ENCODE measurements at places on chromosomes 1 and 21.

DNA sequence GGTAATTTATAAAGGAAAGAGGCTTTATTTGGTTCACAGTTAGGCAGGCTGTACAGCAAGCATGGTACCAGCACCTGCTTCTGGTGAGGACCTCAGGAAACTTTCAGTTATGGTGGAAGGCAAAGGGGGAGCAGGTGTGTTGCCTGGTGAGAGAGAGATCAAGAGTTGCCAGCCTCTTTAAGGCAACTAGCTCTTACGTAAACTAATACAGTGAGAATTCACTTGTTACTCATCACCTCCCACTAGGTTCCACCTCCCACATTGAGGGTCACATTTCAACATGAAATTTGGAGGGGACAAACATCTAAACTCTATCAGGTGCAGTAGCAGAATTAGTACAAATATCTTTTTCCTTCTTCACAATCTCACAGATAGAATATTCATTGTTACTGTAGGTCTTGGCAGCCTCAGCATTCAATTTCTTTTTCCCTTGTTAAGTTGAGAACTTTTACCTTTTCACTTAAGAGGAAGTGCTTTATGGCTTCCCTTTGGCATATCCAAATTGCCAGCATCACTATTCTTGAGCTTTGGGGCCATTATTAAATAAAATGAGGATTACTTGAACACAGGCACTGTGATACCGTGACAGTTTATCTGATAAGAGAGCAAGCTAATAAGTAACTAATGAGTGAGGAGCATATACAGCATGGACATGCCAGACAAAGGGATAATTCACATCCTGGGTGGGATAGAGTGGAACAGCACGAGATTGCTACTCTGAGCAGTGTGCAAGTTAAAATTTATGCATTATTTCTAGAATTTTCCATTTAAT lies 48.4 kb downstream of the MAGI3 start:
- no peak overlapping the region for H3K4me3 ChIP-seq
- no peaks in the 10 kb centered on the region for H3K4me1 ChIP-seq
- peaks cover 3% of the 10 kb centered on the region for H3K27me3 ChIP-seq
- no peaks in the 10 kb centered on the region for H3K36me3 ChIP-seq
- DNase-seq, result no peak
- no peak overlapping the region for H3K27ac ChIP-seq

DNA sequence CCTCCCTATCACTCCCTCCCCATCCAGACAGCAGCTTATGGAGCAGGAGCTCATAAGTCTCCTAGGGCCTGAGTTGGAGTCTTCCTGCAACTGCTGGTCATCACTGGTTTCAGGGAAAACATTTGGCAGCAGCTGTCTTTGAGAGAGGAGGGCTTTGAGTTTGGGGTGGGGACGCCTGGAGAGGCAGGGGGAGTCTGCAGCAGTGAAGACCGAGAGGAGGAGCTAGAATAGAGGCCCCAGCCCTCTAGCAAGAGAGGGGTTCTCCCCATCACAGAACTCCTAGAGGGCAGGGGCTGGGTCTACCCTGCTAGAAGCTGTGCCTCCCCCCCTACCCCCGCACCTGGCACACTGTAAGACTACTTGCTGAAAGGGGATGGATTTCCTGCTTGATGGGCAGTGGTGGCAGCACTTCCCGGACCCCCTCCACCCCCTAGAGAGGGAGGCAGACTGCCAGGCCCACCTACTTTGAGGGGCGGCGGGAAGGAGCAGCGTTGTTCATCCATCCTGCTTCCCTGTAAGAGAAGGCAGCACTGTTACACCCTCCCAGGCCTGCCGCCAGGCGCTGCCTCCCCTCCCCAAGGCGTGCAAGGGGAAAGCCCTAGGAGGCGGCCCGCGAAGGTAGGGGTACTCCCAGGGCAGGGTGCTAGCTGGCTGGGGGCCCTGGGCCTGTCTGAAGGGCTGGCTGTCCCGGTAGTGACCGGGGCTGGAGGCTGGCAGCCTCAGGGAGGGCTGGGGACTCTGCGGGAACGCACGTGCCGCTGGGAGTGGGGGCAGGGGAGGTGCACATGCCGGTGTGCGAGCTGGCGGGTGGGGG lies 50.4 kb downstream of the RAP1GAP start:
- H3K4me1 ChIP-seq, result no peaks in the 10 kb centered on the region
- DNase-seq, result no peak

DNA sequence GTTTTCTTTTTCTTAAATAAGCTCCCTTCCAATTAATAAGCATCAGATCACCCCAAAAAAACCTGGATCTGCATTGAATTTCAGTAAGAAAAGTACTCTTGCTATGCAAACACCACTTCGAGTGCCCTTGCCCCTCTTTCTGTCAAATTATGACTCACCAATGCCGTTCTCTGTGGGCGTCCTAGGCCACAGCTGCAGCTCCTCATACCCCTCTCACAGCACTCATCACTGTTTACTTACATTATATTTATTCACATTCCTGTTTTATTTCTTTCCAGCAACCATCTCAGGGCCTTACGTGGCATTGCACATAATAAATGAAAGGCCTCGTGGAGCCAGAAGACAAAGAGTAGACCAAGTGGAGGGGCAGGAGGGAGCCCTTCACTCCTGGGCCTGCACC lies 99.1 kb upstream of the CTTNBP2NL start:
- no peak overlapping the region for H3K4me3 ChIP-seq
- peak; percentile 13 for DNase-seq
- no peak overlapping the region for H3K27ac ChIP-seq
- peaks cover 10% of the 10 kb centered on the region for H3K27me3 ChIP-seq
- H3K4me1 ChIP-seq, result no peaks in the 10 kb centered on the region
- no peaks in the 10 kb centered on the region for H3K36me3 ChIP-seq

DNA sequence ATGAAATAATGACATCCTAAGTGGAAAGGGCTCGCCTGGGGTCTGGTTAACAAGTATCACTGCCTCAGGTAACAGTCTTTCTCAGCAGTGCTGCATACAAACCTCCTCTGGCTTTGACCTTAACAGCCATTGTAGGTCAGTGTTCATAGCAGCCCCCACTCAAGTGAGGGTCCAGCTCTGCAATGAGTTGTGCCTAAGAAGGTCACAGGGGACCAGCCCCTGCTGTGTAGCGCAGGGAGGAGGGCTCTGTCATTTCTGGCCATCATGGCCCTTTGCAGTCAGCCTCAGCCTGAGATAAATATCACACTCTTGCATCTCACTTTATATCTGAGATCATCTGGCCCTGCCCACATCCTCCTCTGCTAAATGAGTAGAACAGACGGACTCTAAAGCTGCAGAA lies 18.1 kb upstream of the MYSM1 start:
- H3K4me1 ChIP-seq, result peaks cover 18% of the 10 kb centered on the region
- no peak overlapping the region for H3K4me3 ChIP-seq
- H3K27me3 ChIP-seq, result no peaks in the 10 kb centered on the region
- DNase-seq, result peak; percentile 67
- no peaks in the 10 kb centered on the region for H3K36me3 ChIP-seq

GRCh38 chr1:179146911-179147310 lies 65.0 kb downstream of the TOR3A start:
- no peak overlapping the region for H3K4me3 ChIP-seq
- H3K27me3 ChIP-seq, result no peaks in the 10 kb centered on the region
- peaks cover 10% of the 10 kb centered on the region for H3K36me3 ChIP-seq
- no peak for DNase-seq

DNA sequence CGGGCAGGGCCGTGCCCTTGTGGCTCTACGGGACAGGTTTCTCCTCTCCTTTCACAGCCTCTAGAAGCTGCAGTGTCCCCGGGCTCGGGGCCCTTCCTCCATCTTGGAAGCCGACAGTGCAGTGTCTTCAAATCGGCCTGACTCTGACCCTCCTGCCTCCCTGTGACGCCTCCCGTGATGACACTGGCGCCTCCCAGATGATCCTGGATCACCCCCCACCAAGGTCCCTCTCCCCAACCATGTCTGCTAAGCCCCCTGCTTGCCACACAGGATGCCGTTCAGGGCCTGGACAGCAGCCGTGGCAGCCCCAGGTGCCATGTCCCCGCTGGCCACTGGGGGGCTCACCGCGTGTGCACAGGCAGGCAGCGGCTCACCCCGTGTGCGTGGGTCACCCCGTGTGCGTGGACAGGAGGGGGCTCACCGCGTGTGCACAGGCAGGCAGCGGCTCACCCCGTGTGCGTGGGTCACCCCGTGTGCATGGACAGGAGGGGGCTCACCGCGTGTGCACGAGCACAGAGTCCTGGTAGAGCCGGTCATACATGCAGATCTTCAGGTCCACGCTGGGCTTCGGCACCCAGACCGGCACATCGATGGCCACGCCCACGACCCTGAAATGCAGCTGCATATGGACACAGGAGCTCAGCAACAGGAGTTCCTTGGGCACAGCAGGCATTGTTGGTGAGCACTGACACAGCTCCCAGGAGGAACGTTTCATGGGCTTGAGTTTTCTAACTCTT lies 24.9 kb upstream of the TMEM52 start:
- no peak overlapping the region for H3K27ac ChIP-seq
- peaks cover 3% of the 10 kb centered on the region for H3K4me1 ChIP-seq
- H3K4me3 ChIP-seq, result no peak overlapping the region
- DNase-seq, result peak; percentile 75

DNA sequence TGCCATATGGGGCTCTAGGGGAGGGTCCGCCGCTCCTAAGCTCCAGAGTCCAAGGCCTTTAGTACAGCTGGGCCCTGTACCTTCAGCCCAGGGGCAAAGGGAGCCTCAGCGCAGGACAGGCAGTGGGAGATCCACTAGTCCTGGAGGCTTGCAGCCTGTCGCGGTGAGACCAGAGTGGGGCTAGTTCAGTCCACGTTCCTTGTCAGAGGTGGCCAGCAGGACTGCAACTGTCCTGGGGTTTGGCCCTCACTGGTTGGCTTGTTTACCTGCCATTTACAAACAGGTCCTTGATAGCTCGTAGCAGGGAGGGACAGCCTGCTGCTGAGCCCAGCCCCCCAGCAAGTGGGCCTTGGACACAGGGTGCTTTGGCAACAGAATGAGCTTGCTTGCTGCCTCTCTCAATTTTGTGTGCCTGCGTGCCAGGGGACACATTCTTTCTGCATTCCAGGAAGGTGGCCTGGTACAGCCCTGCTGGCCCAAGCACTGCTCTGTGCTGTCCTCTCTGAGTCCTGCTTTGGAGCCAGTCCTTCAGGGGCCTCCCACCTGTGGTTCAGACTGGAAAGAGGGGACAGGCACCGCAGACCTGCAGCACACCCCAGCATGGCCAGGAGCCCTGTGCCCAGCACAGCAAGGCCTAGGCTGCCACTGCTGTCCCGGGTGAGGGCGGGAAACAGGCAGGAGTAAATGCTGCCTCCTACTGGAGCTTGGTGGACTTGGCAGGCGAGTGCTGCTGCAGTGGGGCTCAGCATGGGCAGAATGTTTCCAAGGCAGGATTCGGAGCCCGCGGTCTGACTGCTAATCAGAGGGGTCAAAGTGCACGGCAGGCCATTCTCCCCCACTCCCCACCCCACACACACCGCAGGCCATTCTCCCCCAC lies 15.2 kb downstream of the H6PD start:
- H3K36me3 ChIP-seq, result peaks cover 3% of the 10 kb centered on the region
- H3K4me1 ChIP-seq, result peaks cover 3% of the 10 kb centered on the region
- DNase-seq, result peak; percentile 60
- H3K27ac ChIP-seq, result no peak overlapping the region
- H3K27me3 ChIP-seq, result no peaks in the 10 kb centered on the region

GRCh38 chr1:51222136-51222787 lies 13.8 kb upstream of the RNF11 start:
- no peak overlapping the region for H3K27ac ChIP-seq
- H3K4me1 ChIP-seq, result peaks cover 5% of the 10 kb centered on the region
- peak; percentile 9 for DNase-seq
- H3K4me3 ChIP-seq, result no peak overlapping the region
- H3K27me3 ChIP-seq, result peaks cover 3% of the 10 kb centered on the region

- no peaks in the 10 kb centered on the region for H3K4me1 ChIP-seq
- DNase-seq, result no peak
- H3K27me3 ChIP-seq, result no peaks in the 10 kb centered on the region
- no peaks in the 10 kb centered on the region for H3K36me3 ChIP-seq
- H3K4me3 ChIP-seq, result no peak overlapping the region
These were observed 306.6 kb downstream of the CTH start for GRCh38 chr1:70717656-70718055.

DNA sequence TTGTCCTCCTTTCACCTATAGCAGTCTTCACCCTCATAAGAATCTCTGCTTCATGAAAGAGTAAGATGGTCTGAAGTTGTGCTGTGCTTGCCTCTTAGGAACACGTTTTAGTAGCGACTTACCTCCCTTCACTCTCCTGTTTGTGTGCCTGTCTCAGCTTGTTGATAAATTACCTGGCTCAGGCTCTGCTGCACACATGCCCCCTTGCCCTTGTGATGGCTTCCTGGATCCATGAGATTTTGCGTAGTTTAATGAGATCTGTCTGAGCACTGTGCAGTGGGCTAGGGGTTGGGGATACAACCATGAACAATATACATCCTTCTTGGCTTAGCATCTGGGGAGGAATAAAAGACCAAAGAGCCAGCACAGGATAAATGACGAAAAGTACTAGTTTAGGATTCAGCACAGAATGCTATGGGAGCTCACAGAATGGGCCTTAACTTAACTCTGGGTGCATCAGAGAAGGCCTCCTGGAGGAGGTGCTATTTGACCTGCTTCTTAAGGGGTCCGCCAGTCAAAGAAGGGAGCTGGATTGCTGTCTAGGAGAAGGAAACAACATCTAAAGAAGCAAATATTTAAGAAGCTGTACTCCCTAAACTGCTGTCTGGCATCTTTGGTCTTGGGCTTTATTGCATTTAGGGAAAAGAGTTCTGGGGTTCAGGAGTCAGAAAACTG lies 175.7 kb upstream of the PLXNA2 start:
- H3K4me1 ChIP-seq, result no peaks in the 10 kb centered on the region
- no peak overlapping the region for H3K27ac ChIP-seq
- no peak overlapping the region for H3K4me3 ChIP-seq
- H3K36me3 ChIP-seq, result no peaks in the 10 kb centered on the region
- DNase-seq, result no peak
- peaks cover 10% of the 10 kb centered on the region for H3K27me3 ChIP-seq

- DNase-seq, result no peak
- H3K4me1 ChIP-seq, result no peaks in the 10 kb centered on the region
- H3K27me3 ChIP-seq, result no peaks in the 10 kb centered on the region
- no peak overlapping the region for H3K27ac ChIP-seq
- H3K36me3 ChIP-seq, result no peaks in the 10 kb centered on the region
- no peak overlapping the region for H3K4me3 ChIP-seq
These were observed 167.7 kb downstream of the PLPP3 start for GRCh38 chr1:56411484-56412180.

- H3K4me3 ChIP-seq, result no peak overlapping the region
- H3K36me3 ChIP-seq, result no peaks in the 10 kb centered on the region
- peaks cover 7% of the 10 kb centered on the region for H3K4me1 ChIP-seq
- no peak overlapping the region for H3K27ac ChIP-seq
- H3K27me3 ChIP-seq, result no peaks in the 10 kb centered on the region
- no peak for DNase-seq
These were observed 357.1 kb upstream of the SGIP1 start for GRCh38 chr1:66176832-66177231.

DNA sequence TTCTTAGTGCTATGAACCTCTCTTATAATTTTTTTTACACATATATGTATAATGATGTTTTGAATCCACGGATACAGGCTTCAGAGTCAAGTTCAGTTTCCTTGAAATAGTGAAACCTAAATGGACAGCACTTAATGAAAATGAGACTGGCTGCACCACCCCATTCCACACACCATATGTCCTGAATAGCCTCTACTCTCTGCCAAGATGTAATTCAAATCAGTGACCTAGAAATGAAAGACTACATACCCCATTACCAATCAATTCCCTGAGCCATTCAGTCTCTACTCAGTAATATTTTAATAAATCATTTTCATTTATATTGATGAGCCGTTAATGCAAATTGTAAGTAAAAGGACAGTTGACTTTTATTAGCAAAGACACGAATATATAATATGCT lies 614.9 kb upstream of the TMPRSS15 start:
- no peak overlapping the region for H3K4me3 ChIP-seq
- H3K4me1 ChIP-seq, result no peaks in the 10 kb centered on the region
- DNase-seq, result no peak
- H3K36me3 ChIP-seq, result no peaks in the 10 kb centered on the region
- no peak overlapping the region for H3K27ac ChIP-seq
- no peaks in the 10 kb centered on the region for H3K27me3 ChIP-seq

Data from activated CD8-positive, alpha-beta T cell treated with anti-CD3 and anti-CD28 coated beads for 36 hours (primary cell).